Ecto neural progenitor cell (in vitro differentiated cells): ENCODE measurements at places on chromosomes 7 and 10.

DNA sequence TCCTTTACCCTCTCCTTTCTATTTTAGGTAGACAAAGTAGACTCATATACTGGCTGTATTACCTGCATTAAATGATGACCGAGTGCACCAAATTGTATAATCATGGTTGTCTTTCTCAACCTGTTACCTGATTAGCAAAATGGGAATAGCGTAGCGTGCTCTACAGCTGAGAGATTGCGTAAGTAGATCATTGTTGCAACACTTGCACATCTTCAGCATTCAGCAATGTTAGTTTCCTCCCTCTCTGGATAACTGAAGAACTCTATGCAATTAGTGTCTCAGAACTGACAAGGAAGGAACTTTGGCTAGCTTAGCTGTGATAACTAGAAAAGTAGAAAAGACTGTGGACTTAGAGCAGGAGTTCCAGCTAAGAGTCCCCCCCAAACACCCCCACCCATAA is 787.4 kb downstream of the PHTF2 start:
- no peak for DNase-seq

DNA sequence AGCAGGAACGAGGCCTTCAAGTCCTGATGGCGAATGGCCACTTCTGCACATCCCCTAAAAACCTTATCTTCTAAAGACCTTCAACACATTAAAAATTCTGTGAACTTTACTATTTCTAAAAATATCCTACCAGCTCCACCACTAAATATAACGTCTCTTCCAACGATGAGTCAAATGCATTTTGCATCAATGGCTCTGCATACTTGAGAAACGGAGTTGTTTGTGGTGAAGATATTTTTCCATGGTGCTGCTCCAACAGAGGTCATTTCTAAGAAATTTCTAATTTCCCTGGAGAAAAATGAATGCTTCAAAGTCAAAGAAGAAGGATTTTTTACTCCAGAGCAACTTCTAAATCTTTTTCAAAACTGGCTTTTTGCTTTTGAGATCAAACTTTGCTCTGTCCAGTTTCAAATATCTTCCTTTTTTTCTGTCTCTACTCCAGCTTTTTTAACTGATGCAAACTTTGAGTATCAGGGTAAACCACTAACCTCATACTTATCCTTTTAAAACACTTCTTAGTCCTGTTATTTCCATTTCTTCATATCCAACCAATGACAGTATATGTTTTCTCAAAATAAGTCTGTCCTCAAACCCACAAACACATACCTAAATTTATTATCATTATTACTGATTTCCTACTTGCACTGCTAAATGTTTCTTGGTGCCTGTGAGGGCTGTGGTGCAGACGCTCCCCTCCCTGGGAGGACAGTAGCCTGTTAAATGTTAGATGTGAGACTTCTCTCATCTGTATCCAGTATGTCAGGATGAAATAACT is 258.1 kb downstream of the KLF6 start:
- DNase-seq: no peak

GRCh38 chr10:72796042-72796441 is 97.5 kb upstream of the OIT3 start:
- no peak for DNase-seq

GRCh38 chr10:63929831-63930467 is 408.7 kb downstream of the REEP3 start:
- no peak for DNase-seq

- no peak for DNase-seq
Observed at GRCh38 chr7:30155481-30155880, 20.7 kb downstream of the MTURN start.

DNA sequence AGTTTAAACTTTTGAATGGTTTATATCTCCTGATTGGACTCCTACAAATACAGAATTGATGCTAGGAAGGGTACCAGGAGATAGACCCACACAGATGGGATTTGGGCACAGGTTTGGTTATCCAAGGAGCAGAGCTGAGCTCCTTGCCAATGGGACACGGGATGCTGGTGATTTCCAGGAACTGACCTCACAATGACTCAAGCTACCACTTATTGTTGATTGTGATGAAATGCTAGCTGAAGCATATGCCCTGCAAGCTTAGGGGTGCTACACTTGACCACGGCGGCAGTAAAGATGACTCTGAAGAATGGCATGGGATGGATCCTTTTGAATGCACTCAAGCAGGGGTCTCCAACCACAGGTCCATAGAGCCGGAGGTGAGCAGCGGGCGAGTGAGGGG is 45.5 kb upstream of the VKORC1L1 start:
- no peak for DNase-seq

DNA sequence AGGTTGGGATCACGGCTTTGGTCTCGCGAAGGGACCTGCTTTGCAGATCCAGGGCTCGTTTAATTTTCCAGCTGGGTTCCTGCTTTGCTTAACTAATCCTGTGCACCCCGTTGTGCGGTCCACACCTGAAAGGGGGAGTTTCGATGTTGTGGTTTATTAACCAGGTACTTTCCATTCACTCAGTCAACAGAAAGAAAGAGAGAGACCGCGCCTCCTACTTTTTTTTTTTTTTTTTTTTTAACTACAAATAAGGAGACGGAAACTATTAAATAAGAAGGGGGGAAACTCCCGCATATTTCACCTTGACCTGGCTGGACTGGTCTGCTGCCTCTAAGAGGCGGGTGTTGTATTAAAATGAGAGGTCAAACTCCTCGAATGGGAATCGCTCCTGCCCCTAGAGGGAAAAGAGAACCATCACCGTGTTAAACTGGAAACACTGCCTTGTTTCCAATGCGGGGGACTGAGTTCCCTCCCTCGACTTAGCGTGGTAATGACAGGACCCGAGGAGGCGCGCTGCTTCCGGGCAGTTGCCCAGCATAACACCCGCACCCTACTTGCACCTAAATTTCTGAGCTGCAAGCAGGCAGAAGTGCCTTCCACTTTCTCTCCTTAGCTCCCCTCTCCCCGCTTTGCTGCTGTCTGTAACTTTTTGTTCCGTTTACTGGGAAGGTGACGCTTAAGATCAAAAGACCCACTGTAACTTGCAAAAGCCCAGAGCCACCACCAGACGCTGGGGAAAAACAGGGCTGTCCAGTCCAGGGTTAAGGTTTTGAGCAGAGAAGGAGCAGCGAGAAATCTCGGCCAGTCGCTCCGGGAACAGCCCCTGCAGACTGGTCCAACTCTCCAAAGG is 1.1 kb upstream of the ITGB8 start:
- peak; percentile 78 for DNase-seq

GRCh38 chr7:130752424-130752823 is 18.4 kb upstream of the KLF14 start:
- no peak for DNase-seq

DNA sequence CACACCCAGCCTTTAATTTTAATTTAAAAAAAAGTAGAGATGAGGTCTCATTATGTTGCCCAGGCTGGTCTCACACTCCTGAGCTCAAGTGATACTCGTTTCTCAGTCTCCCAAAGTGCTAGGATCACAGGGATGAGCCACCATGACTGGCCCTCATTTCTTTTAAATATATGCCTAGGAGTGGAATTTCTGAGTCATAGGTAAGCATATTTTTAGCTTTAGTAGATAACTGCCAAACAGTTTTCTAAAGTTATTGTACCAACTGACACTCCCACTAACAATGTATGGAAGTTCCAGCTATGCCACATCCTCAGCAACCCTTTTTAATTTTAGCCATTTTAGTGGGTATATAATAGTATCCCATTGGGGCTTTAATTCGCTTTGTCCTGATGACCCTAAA is 13.8 kb upstream of the PPIF start:
- no peak for DNase-seq

DNA sequence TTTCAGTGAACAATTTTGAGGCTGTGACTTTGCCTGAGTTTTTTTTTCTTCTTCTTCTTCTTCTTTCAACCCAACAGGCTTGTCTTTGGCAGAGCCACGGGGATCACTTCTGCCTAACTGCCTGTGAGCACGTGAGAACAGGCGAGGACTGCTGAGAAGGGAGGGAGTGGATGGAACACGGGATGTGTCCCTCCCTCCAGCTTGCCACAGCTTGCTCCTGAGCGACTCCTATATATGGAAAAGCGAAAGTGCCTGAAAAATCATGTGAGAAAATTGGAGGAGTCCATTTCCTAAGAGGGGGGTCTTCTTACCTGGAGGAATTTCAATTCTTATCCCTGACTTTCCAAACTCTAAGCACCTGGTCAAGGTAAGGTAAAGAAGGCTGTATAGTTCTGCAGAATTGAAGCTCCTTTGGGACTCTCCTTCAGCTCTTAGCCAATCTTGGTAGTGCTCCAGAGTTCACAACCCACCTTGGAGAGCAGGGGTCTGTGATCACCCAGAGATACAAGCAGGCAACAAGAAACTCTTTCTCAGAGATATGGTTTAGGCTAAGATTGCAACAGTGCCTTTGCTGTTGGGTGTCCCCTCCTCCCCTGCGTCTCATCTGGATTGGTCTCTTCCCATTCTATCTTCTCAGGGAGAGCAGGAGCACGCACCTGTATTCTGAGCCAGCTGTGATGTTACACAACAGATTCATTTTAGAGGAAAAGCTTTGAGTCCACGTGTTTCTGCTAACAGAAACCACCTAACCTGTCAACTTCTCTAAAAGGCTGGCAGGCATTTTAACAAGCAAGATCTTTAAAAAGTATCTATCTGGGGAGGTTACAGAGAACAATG is at the start of gene MAT1A:
TSS of gene MAT1A (minus strand) at position 208 of the 837 bp plus-strand sequence. CDS start 235 bp downstream, outside the sequence.
- no peak for DNase-seq

DNA sequence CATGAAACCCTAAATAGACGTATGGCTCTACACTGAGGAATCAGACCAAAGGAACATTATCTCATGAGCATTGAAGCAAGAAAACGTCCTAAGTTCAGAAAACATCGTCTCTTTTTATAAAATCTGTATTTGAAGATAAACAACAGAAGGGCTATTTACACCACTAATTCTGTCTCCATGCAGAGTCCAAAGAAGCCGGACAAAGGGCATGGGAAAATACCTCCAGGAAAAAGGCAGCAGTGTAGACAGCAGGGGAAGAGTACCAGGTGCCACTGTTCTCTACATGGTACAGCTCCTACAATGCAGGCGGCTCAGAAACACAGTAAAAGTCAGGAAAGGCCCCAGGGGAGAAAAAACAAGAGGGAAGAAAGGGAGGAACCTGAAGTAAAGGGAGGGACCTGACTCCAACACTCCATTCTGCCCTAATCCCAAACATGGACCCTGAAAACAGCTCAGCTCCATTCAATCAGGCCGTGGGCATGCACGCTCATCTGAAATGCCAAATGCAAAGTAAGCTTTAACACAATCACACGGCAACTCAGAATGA is 17.5 kb downstream of the FAM171A1 start:
- no peak for DNase-seq

- DNase-seq: no peak
Observed at GRCh38 chr10:126087796-126088505, 191.6 kb downstream of the FANK1 start.
